Stimulated activated CD8-positive, alpha-beta memory T cell treated with anti-CD3 and anti-CD28 coated beads, Interleukin-7, amount 100 ng/mL, for 48 hours (primary cell): ENCODE measurements at places on chromosomes 16 and 17.

GRCh38 chr17:4450710-4451316 is 17.1 kb downstream of the SPNS3 start:
- DNase-seq: no peak

DNA sequence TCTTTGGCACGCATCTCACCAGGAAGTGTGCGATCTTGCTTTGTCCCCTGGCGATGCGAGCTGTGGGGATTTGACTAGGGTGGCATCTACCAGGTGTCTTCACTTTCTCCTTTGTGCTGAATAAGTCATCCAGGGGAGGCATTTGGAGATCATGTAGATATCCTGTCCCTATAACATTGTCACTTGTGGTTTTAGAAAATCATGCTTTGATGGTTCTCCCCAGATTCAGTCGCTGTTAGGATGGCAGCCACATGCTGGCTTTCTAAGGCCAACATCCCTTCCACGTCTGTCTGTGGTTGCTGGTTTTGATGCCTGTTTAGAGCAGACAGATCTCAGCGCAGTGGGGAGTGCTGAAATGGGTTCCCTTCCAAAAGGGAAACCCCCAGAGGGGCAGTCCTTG is 2.5 kb downstream of the ADAD2 start:
- DNase-seq: no peak

DNA sequence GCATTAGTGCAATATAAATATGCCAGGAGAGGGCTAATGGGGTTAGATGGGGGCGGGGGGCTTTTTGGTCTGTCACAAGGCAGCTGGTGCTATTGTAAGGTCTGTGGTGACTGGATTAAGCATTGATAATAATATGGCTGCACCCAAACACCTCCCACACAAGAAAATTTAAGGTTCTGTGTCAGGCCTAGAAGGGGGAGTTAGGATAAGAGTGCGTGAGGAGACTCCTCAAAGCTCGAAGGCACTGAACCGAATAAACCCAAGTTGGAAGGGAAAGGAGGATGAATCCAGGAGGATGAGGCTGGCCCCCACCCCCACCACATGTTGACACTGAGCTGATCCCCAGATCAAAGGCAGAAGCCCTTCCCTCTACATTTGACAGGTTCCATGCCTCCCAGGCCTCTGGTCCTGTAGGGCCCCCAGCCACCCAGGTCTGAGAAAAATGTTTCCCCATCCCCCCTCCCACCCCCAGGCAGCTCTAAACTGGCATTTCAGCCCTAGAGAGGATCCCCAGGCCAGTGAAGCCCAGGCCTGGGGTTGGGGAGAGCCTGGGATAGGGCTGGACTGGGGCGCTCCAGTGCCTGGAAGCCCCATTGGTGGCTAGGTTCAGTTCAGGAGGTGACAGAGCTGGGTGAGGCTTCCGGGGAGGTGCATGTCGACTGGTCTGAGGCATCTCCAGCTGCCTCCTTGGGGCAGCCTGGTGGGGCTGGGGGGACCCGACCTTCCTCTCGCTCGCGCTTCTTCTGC is 1.7 kb downstream of the HOXB1 start:
- no peak for DNase-seq

DNA sequence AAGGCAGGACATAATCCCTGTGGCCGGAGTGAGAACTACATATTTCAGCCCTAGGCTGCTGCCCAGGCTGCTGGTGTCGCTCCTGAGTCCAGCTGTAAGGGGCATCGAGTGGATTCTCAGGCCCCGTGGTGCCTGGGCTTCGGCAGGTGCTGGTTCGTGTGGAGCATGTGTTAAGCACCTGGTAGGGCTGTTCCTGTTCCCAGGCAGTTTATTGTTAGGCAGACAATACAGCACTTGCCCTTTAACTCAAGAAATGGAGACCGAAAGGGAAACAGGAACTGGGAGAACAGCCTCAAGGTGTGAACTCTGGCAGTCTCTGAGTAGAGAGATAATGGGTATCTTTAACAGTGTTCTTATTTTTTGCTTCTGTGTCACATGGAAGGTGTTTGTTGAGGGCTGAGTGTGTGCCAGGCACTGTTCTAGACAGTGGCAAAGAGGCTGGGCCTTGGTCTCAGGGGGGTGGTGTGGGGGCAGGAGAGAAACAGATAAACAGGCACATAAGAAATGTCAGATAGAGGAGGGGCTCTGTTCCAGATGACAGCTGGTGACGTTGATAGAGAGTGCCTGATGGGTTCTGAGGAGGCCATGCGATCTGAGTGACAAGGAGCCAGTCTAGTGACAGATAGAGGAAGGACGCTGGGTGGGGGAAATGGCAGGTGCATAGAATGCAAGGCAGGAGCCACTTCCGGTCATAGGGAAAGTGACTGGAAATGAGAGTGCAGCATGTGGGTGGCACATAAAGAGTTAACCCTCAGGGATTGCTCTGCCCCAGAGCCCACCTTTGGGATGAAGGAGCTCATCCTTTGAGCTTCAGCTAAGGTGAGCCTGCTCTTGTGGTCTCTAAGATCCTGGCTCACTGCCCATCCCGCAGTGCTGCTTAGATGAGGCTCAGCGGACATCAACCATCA is 33.8 kb downstream of the EPN2 start:
- DNase-seq: no peak

- no peak for DNase-seq
Observed at GRCh38 chr16:88130681-88131080, 179.4 kb downstream of the BANP start.

GRCh38 chr17:73856556-73856955 is 212.3 kb upstream of the SDK2 start:
- DNase-seq: no peak

DNA sequence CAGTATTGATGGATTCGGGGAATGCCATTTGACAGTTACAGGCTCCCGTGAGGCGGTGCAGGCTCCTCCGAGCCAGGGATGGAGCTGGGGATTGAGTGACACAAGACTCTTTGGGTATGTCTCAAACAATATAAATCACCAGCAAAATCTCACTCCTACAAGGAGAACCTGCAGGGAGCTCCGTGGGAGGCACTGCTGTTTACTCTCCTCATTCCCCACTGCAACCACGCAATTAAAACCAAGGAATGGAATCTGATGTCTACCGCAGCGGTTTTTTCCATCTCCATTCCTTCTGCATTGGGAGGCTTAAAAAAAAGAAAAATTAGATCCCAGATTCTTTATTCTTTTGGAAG is 157.9 kb downstream of the WWOX start:
- no peak for DNase-seq

GRCh38 chr17:76119409-76120371 is 16.1 kb upstream of the EXOC7 start:
- DNase-seq: no peak

DNA sequence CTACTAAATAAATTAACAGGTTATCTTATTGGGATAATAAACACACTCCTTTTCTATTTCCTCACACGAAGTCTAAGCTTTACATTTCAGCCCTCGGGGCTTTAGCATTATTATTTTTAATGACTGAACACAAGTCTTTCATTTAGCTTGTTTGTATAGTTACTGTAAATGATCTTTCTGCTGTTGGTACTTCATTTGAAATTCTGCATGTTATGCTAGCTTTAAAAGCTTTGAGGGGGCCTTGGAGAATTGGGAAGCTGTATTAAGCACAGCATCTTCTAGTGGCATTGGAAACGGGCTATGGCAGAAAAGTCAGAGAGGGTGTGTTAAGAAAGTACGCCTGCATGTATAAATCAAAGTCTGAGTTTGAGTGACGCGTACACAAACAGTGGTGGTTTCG is 243.7 kb downstream of the FTO start:
- no peak for DNase-seq

GRCh38 chr17:61595418-61596186 is 4.6 kb upstream of the NACA2 start:
- DNase-seq: no peak

DNA sequence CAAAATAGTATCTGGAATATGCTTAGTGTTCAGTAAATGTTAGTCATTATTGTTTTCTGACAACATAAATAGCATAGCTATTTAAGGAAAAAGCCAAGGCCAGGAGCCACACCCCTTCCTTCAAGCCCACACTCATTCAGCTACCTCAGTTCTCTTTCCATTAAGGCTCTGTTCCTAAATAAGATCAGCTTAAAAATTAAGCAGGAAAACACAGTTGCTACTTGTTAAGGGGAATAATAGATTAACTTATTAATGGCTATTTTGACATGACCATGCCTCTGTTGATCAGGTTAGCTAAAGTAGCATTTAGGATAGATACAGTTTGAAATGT is 158.1 kb downstream of the CHD9 start:
- no peak for DNase-seq

DNA sequence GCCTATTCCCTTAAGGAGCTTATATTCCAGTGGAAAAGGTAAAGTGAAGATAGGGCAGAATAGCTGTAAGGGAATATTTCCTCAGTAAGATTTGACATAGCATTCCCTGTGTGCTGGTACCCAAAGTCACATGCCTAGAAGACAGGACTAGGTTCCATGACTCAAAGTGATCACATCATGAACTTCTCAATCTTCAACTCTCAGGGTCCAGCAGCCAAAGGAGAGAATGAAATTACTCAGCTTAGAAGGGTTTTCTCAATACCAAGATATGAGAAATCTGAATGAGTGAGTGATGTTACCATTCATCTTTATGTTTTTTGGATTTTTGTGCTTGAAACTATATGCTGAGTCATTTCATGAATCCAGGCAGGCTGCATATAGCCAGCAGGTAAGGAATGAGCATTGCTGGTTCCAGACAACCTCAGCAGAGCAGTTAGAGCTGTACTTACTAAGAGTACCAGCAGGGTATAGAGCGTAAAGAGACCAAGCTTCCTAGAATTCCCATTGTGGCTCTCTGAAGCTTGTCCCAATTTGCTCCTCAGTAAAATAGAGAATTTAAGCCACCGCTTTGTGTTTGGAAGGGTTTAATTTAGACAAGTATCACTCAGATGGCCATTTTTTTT is 91.1 kb downstream of the ANKFN1 start:
- no peak for DNase-seq

- no peak for DNase-seq
Observed at GRCh38 chr17:45155029-45155428, 6.6 kb upstream of the HEXIM2 start.

DNA sequence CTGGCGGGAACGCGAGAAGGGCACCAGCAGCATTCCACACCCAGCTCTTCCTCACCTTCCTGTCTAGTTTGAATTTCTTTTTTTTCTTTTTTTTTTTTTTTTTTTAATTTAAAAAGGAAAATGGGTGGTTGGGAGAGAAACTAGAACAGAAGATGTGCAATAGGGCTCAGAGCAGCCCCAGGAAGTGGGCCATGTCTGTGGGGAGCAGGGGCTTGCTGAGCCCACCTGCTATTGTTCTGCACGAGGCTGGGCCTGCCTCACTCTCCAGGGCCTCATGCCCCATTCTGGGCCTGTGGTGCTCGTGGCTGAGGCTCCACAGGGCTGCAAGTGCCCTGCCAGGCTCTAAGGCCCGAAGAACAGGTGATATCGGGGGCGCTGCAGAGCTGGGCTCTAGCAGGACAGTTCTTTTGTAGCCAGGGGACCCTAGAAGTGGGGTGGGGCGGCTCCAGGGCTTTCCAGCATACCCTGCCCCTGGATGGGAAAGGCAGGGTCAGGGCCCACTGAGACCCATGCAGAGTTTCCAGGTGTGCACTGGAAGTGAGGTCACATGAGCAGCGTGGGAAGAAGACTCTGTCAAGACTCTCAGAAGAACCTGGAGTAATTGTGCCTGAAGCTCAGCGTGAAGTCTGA is 12.4 kb downstream of the MRPL27 start:
- DNase-seq: no peak

DNA sequence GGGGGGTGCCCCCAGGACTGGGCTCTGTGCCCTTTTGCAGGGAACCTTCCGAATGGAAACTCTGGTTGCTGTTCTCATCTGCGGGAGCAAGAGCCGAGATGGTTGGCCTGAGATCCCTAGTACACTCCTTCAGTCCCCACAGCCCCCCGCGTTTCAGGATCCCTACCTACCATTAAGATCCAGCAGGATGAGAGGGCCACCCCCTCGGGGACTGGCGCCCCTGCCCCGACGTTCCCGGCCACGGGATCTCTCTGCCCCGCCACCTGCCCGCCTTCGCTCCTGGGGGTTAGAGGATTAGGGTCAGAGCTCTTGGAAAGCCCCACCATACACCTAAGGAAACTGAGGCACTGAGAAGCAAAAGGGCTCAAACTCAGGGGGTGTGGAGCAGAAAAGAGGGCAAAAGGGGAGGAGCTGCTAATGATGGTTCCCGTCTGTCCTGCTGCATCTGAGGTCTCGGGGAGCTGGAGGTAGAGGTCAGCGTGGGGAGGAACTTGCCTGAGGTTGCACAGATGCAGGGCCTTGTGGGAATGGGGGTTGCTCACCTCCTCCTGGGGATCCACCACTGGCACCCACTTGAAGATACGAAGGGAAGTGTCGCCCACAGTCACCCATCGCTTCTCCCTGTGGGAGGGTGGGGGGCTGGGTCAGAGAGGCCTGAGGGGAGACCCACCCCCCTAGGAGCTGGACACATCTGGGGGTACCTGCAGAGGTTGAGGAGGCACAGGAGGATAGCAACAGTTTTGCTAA is 1.0 kb downstream of the BCL7C start:
- DNase-seq: no peak

GRCh38 chr17:49209061-49209571 is 1.3 kb downstream of the GNGT2 start:
- DNase-seq: no peak

DNA sequence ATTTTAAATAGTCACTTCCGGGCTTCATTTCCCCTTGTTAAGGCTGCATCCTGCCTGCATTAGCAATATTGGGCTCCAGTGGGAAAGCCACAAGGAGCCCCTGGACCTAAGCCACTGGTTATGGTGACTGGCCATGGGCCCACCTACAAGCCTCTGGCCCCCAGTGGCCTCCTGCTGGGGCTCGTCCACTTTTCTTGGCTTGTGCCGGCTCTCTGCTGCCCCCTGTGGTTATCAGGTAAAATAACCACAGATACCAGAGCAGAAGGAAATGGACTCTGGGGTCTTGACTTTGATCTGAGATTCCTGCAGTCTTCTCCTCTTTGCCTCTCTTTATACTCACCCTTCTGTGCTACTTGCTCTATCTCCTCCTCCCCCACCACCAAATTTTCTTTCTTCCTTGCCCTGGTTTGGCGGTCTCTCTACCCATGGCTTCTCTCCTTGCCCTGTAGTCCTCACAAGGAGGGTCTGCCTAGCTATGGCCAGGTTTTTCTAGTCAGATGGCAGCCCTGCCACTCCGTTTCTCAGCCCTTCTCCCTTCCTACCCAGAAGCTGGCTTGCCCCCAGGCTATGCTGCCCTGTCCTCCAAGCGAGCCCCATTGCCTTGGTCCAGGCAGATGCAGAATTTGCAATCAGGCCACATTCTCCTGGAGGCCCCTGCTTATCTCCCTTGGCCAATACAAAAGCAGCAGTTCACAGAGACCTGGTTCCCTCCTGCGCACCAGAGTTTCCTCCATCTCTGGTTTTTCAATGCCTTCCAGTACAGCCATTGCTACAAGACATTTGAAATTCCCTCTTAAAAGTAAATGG is 82.9 kb upstream of the RCVRN start:
- DNase-seq: no peak

DNA sequence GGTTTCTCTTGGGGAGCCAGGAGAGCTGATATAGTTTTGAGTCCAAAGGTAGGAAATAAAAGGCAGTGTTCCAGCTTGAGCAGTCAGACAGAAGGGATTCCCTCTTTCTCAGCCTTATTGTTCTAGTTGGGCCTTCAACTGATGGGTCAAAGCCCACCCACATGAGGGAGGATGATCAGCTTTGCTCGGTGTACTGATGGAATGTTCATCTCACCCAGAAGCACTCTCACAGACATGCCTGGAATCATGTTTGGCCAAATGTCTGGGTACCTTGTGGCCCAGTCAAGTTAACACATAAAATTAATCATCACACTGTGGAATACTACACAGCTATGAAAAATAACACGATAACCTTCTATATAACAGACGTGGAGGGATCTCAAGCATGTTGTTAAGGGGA is 23.1 kb upstream of the KCNG4 start:
- no peak for DNase-seq

- no peak for DNase-seq
Observed at GRCh38 chr16:3950343-3951193, 70.1 kb upstream of the CREBBP start.

GRCh38 chr17:35141681-35142466 is at the start of gene NLE1:
NLE1 (minus strand) TSS chr17:35142303; CDS start chr17:35142275, 28 bp downstream.
- DNase-seq: peak; percentile 75
